ENCODE measurements at places on chromosomes 1 and 21.

GRCh38 chr1:109249654-109250401 lies 489 bp downstream of the CELSR2 start:
- no peak for DNase-seq

- DNase-seq: no peak
Measured at GRCh38 chr1:20720631-20721091, 2.9 kb upstream of the KIF17 start.

GRCh38 chr1:28812669-28813468 lies 899 bp downstream of the OPRD1 start:
- DNase-seq: peak; percentile 59

- DNase-seq: no peak
Measured at GRCh38 chr1:155979597-155980343, 1.4 kb upstream of the ARHGEF2 start.

- DNase-seq: no peak
Measured at GRCh38 chr1:15622712-15623373, 5.6 kb downstream of the DDI2 start.

DNA sequence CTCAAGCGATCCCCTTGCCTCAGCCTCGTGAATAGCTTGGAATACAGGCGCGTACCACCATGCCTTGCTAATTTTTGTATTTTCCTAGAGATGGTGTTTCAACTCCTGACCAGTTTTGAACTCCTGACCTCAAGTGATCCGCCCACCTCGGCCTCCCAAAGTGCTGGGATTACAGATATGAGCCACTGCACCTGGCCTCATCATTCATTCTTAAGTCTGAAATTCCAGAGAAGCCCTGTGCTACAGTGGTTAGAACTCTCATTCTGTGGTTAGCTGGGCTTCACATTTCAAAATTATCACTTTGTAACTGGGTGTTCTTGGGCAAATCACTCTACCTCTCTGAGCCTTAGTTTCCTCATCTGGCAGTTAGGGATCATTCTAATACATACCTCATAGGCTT lies 86.1 kb upstream of the POU3F1 start:
- DNase-seq: no peak
